ENCODE measurements at places on chromosomes 4 and X.

- no peak for DNase-seq
These were observed 3.1 kb upstream of the SLC26A1 start for GRCh38 chr4:996030-996996.

DNA sequence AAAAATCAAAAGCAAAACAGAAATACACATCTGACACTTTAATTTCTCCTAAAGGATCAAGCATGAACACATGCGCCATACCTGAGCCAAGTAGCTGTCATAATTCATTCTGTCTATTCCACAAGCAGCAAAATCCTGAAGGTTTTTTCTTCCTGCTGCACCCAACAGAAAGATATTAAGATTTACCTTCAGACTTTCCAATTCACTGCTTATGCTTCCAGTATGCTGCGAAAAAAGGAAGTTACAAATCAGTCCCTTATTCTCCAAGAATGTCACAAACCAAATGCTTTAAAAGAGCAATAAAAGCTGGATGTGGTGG, 29.2 kb upstream of the FGFBP2 start:
- DNase-seq, result no peak

DNA sequence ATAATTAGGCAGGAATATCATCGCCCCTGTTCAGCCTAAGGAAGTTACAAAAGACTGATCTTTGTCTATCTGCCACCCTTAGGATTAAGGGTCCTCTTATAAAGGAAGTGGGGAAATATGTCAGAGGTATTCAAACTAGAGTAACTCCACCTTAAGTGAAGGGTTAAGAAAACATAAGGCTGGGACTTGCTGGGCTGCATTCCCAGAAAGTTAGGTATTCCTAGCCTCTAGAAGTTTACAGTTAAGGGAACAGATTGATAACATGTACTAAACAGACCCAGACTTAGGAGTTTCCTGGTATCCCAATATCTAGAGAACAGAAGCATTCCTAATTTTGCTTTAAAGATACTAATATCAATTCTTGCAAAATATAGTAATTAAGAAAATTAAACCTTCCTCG, 6.0 kb downstream of the CXCL2 start:
- no peak for DNase-seq

DNA sequence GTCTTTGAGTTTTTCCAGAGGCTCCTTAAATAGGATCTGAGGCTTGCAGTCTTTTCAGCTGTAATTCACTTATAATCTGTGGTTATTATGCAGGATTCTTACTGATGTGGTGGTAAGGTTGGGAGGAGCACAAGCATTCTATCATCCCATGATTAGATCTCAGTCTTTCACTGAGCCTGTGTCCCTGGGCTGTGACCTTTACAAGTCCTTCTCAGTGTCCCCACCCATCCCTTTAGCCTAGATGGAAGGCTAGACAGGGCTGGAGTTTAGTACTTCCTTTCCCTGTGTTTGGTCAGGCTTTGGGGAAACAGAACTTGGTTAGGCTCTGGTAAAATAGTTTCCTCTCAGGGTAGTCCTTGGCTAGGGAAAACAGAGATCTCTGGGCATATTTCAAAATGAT, 17.1 kb upstream of the NKAP start:
- DNase-seq, result no peak

GRCh38 chrX:51917604-51918003, 24.2 kb downstream of the MAGED1 start:
- DNase-seq, result no peak

DNA sequence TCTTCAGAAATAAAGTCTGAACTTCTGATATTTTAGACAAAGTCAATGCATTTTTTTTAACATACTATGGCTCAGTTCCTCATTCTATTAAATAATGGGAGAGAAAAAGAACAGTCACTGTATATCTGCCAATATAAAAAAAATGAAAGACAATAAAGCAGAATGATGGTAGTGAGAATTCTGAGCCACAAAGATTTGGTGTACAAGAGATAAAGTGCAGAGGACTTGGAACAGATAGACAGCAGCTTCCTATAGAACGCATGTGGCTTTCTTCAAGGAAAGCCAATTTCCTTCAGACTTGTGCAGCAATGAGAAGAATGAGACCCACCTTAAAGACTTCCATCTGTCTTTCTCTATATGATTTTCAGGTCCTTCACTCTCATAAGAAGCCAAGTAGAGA, 39.7 kb downstream of the RASGEF1B start:
- no peak for DNase-seq

GRCh38 chr4:138445098-138445497, 202.9 kb upstream of the SLC7A11 start:
- no peak for DNase-seq

DNA sequence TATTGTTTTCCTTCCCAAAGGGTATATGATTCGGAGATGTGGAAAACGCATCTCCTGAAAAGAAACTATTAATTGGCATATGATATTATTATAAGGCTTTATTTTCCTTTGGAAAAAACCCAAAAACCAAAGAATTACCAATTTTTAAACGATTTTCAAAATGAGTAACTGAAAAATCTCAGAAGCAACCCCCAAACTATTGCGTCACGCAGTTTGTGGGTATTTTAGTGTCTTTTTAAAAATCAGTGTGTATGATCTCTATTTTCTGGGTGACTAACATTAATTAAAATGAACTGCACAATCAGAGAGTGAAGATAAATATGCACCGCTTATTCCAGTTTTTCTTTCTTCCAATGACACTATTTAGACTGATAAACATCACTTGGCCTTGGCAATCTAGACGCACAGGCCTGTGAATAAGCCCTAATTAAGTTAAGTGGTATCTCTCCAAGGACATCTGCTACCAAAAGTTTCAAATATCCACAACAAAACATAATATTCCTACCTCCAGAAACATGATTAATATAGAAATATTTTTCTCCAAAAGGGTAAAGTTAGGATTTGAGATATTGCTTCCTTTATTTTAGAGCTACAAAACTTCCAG, 511.5 kb upstream of the FAM241A start:
- no peak for DNase-seq

Measured in NAMALWA (cell line).